Kidney (tissue), 22 donors: ENCODE measurements at places on chromosomes 12 and 14. TPM values are rescaled to one million over a fixed set of nuclear protein-coding genes. Genes with fewer than 3 reads are reported as not detected.

DNA sequence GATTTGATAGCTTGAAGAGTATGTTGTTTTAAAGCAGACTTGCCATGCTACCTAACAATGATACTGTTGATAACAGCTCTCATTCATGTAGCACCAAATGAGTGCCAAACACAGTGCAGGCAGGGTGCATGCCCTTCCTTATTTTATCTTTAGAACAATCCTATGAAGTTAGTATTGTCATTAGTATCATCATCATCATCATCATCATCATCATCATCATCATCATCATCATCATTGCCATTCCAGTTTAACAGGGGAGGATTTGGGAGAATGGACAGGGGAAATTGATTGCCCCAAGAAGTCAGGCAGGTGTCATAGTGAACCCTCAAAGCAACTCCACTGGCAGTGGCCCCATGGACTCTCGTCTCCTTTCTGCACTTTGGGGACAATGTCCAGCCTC lies 734.9 kb downstream of the VRK1 start:
- DNase-seq, result no peak

DNA sequence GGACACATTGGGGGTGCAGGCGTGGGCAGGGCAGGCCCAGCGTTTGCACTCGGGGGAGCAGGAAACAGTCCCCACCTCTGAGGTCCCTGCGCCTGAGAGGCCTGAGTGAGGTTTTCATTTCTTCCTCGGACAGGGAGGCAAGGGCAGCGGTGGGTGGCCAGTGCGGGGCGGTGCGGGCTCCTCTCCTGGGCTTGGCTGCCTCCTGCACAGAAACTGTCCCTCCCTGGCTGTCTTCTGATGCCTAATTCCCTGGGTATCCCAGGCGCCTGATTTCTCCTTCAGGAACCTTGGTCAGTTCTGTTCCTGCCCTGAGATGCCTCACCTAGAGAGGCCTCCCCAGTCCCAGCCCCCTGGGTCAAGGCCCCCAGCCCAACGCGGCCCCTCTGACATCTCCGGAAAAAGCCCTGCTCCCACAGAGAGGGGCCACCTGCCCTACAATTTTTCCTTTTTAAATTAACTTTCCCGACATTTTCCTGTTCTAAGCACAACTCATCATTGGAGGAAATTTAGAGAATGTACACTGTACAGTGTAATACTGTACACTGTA lies 260.3 kb downstream of the ADGRD1 start:
- DNase-seq, result no peak

OVCH1 gene
- total RNA-seq, result 0.35 TPM

DNA sequence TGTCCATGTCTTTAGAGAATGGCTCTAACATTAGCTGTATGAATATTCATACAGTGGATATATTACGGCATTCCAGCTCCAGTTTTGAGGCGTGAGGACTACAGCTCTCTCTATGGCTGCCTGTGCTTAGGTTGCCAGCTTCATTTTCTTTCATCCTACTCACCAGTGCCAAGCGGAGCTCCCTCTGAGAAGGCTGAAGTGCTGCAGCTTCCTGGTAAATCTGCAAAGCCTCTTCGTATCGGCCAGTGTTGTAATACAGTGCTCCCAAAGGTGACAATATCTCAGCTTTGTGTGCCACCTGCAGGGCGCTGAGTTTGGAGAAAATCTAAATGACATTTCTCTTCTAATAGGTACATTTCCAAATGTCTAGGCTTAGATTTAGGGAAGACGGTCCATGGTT lies 19.8 kb upstream of the OVCH1 start:
- no peak for DNase-seq

ABCC9 gene
- total RNA-seq, result 21.3 TPM
